ENCODE measurements at places on chromosomes 2 and 18. TPM values are rescaled to one million over a fixed set of nuclear protein-coding genes. Genes with fewer than 3 reads are reported as not detected.

CCDC141 gene
- total RNA-seq = under 0.01 TPM

CHPF gene
- 134 TPM for total RNA-seq

PPIG gene
- total RNA-seq = 22.9 TPM

EDAR gene
- total RNA-seq = not detected

SLC4A3 gene
- 2.1 TPM for total RNA-seq

PID1 gene
- 28.3 TPM for total RNA-seq
